Stimulated activated CD4-positive, alpha-beta T cell treated with anti-CD3 and anti-CD28 coated beads, Interleukin-15, amount 100 ng/mL, for 24 hours (primary cell): ENCODE measurements at places on chromosomes 6 and 20.

DNA sequence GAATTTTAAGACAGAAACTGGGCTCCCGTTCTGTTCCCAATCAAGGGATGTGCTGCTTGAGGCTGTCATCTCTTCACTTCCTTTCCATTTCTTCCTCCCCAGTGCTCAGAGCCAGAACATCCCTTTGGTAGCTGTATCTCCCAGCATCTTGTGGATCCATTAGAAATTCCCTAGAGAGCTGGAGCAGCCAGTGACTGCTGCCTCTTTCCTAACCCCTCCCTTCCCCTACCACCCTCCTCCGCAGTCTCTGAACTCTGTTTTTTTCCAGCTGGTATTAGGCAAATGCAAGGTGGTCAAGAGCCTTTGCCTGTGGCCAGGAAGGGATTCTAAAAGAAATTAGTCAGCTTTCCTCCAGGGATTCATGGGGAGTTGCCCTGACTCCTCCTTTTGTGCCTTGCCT, 208.0 kb downstream of the EYA2 start:
- no peak for DNase-seq

DNA sequence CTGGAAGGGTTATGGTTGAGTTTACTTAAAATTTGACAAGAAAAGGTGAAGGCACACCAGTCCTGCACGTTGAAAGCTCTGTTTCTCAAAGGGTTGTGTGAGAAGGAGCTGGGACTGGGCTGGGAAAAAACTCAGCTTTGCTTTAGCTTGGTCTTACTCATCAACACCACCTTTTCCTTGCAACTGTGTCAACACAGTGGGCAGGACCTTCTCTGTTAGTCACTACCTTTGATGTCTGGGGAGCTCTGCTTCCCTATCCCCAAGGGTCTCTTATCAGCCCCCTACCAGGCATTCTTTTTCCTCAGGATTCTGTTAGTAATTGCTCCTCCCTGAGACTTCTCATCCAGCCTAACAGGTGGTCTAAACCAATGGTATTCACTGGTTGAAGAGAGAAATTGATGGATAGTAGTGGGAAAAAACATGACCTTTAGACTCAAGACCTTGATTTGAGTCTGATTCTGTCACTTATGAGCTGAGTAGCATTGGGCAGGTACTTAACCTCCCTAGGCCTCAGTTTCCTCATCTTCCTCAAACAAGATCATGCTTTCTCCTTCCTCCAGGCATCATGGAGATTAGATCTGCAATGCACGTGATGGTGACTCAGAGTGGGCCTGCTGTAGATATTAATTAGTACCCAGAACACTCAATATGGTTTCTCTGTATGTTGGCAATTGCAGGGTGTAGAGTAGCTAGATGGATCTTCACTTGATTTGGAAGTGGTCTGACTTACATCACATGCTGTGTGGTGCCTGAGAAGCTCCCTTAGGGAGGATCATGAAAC, 17.2 kb upstream of the FOXA2 start:
- DNase-seq: no peak

- no peak for DNase-seq
Observed at GRCh38 chr20:3933218-3933617, 44.0 kb downstream of the PANK2 start.

- DNase-seq: no peak
Observed at GRCh38 chr6:30727920-30728553, 7.9 kb downstream of the TUBB start.

- DNase-seq: no peak
Observed at GRCh38 chr6:158752613-158753012, 66.6 kb downstream of the EZR start.

- DNase-seq: no peak
Observed at GRCh38 chr6:167866642-167867041, 39.9 kb downstream of the AFDN start.

DNA sequence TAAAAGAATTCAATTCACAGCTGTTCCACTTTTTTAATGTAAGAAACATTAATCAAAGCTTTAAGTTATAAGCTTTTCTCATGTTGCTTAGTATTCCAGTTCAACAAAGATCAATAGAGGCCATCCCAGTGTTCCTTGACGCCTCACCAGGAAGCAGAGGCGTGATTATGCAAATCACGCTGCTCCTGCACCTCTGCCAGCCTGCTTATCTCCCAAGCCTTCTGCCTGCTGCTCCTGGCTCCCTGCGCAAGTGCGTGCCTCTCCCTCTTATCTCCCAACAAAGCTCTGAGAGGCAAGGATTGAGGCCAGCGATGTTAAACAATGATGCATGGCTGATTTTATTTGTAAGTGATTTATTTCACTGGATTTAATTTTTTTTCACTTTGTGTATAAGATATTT, 42.8 kb downstream of the INSM1 start:
- DNase-seq: no peak

DNA sequence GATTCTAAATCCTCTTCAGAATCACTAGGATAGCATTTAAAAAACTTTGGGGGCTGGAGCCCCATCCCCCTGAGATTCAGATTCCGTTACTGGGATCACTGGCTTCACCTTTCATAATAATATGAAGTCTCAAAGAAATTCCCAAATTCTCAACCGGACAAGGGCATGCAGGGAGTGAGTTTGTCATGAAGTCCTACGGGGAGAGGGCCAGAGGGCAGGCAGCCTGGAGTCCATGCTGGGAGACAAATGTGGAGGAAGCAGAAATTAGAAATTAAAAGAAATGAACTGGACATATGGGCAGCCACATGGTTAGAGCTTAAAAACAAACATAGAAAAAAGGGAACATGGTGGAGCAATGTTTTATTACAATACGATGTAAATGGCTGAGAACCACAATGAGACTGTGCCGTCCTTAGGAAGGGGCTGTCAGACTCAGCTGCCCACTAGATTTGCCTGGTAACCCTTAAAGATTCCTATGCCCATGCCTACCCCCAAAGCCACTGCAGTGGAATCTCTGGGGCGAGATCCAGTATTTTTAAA, 142.6 kb downstream of the CEBPB start:
- DNase-seq: no peak

DNA sequence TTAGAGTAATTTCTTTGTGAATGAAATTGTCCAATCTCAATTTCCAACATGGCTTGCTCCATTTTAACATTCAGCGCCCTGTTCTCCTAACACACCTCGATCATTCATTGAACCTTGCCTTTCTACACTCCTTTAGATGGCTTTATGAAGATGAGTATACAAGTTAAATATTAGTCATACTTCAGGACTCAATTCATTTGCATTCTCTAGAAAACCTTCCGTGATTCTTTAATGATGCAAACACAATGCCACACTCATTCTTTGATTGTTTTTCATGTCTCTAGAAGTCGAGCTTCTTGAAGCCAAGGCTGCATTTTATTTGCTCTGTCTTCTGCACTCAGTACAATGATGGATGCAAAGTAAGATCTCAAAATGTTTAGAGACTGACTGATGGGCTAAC, 641.2 kb downstream of the DOK5 start:
- no peak for DNase-seq

DNA sequence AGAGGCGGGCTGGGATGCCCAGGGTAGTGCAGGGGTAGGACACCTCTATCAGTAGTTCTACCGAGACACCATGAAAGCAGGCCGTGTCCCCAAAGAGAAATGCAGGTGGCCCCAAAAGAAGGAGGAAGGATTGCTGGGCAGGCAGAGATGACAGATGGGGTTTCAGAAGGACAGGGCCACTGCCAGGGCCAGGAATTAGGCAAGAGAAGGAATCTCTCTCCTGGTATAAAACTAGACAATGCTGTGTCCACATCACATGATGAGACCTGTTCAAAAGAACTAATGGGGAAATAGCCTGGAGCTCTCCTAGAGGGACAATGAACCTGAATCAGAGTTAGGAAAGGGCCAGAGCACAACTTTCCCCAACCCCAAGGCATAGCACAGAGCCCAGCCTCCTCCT, 21.6 kb upstream of the VSX1 start:
- no peak for DNase-seq

DNA sequence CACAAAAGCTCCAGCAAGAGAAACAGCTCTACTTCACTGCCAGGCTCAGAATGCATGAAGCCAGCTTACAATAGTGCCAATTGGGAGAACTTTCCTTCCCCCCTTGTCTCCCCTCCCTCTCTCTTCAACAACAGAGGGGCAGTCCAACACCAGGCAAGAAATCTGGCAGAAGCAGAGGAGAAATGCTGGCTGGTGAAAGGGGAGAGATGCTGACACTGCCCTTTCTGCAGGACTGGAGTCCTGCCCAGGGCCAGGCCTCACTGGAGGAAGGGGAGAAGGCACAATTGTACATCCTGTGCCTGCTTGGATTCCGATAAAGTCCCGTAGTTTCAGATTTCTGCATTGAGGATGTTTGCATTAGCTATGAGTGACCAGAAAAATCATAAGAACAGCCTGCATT, 148.6 kb downstream of the LRRC1 start:
- no peak for DNase-seq

- no peak for DNase-seq
Observed at GRCh38 chr6:167892835-167893815, 66.4 kb downstream of the AFDN start.

DNA sequence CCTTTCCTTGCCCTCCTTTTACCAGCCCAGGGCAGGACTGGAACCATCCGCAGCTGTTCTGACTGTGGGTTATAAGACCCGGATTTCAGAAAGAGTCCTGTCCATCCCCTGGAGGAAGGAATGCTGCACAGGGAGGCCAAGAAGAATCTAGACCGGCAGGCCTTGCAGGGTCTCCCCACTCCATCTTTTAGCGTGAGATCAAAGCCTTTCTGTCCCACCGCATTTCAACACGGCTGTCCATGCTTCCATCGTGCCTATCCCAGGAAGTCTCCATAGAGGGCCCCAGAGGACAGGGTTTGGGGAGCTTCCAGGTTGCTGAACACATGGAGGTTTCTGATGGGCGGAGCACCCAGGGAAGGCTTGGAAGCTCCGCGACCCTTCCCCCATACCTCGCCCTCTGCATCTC, 79.3 kb upstream of the AGPAT4 start:
- DNase-seq: no peak

GRCh38 chr20:10076126-10077080, 41.6 kb downstream of the ANKEF1 start:
- DNase-seq: no peak

GRCh38 chr6:107264357-107264840, 149.1 kb upstream of the BEND3 start:
- DNase-seq: no peak

DNA sequence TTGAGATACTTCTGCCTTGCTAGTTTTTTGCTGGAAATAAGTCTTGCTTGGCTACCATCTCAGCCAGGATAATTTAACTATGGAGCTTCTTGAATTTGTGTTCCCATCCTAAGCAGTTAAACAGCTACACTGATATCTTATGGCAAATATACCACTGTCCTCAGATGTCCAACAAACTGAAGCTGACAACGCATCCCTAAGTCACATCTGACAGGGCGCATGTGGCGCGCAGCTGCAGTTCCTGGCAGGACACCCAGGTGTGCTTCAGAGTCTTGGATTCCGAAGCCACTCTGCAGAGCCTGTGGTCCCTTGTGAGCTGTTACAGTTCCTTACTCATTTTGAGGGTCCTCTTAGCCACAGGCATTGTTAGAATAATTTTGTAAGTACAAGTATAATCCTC, 127.9 kb downstream of the WDR27 start:
- DNase-seq: no peak

GRCh38 chr6:170454512-170455285, 98.4 kb downstream of the PSMB1 start:
- DNase-seq: no peak

DNA sequence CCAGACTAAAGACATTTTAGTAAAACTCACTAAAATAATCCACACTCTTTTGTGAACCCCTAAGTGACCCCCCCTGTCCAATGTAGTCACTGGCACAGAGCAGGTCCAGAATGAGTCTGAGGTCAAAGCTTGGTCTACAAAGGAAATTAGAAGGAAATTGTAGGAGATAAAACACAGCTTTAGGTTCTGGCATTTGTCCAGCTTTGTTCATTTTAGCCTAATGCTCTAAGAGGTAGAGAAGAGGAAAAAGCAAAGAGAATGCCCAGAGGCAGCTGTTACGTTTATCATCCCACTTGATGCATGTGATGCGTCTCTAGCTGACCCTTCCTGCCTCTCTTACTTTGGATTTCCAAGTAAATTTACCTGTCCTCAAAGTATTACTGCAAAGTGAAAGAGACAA, 62.5 kb downstream of the CNKSR3 start:
- DNase-seq: no peak

DNA sequence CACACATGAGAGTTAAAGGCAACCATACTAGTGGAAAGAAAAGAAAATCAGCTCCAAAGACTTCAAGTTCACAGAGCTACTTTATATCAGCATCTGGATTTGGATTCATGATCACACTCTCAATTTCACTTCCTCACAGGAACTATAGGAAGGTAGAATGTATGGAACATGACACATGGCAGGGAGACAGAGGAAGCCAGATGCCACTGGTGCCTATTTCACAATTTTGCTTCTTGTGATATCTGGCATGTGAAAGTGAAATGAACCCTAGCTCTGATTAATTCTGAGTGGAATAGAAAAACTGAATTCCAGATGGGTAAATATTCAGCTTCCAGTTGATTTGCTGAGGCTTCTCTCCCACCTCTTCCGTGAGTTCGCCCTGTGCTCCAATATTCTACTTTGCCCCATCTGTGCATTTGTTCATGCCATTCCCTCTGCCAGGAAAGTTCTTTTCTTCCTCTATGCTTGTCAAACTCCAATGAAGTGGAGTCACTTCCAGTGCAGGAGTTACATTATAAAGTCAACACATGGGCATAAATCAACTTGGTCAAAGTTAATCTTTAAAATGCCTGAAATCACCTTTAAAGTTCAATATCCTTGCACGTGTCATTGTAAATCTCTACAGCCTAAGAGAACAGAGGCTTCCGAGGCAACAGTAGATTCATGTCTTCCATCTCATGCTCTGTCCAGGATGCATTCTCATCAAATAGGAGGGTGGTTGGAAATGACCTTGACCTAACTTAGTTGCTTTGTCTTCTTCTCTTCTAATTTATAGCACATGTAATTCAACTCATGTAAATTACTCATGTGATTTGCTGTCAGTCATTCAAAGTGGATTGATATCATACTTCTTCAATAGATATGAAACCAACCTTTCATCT, 275.3 kb downstream of the HIVEP2 start:
- no peak for DNase-seq

GRCh38 chr6:25918083-25918683, 12.3 kb downstream of the SLC17A2 start:
- peak; percentile 55 for DNase-seq

DNA sequence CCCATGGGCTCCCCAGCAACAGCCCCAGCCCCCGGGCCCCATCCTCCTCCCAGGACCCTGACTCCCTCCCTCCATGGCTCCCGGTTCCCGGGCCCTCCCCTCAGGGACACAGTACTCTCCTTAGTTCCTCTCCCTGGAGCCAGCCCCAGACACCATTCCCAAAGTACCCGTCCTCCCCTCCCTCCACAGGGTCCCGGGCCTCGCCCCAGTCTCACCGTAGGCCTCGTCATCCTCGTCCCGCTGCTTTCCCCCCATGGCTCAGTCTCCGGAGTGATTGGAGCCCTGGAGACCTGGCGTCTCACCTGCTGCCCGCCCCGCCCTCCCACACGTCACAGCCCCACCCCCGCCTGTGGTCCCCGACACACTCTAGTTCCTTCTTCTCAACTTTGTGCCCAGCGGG, at the start of gene SLC44A4:
SLC44A4 (minus strand) TSS at position 272 of the 400 bp plus-strand sequence; CDS start at position 255, 17 bp downstream.
- DNase-seq: no peak

- DNase-seq: peak; percentile 28
Observed at GRCh38 chr6:110878751-110879522, 4.4 kb downstream of the AMD1 start.

- no peak for DNase-seq
Observed at GRCh38 chr20:824490-824889, 9.0 kb upstream of the FAM110A start.
